ENCODE measurements at places on chromosomes 11 and 22. TPM values are rescaled to one million over a fixed set of nuclear protein-coding genes. Genes with fewer than 3 reads are reported as not detected.

DNA sequence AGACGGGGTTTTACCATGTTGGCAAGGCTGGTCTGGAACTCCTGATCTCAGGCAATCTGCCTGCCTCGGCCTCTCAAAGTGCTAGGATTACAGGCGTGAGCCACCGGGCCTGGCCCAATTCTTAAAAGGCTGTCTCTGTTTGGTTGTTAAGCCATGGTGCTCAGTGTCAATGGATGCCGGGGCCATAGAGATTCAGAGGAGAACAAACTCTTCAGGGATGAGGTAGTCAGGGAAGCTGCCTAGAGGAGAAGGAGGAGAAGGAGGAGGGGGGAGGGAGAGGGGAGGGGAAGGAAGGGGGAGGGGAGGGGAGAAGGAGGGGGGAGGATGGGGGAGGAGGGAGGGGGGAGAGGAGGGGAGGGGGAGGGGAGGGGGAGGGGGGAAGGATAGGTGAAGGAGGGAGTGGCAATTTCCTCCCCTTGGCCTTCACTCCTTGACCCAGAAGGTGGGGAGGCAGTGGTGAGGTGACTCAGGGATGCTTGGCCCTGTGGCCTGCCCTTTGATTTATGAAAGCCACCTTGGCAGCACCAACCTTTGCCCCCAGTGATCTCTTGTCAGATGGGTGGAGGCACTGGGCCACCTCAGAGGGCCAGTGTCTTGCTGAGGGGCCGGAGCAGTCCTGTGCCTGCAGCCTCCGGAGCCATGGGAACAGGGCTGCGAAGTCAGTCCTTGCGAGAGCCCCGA, at the start of gene C11orf86:
TSS of gene C11orf86 (plus strand) at position 581 of the 681 bp plus-strand sequence. CDS start at position 640, 59 bp downstream.
- DNase-seq, result no peak

GRCh38 chr11:35796562-35796961, 134.0 kb downstream of the TRIM44 start:
- DNase-seq, result no peak

- no peak for DNase-seq
Observed at GRCh38 chr11:78050964-78051831, 12.5 kb upstream of the THRSP start.

DNA sequence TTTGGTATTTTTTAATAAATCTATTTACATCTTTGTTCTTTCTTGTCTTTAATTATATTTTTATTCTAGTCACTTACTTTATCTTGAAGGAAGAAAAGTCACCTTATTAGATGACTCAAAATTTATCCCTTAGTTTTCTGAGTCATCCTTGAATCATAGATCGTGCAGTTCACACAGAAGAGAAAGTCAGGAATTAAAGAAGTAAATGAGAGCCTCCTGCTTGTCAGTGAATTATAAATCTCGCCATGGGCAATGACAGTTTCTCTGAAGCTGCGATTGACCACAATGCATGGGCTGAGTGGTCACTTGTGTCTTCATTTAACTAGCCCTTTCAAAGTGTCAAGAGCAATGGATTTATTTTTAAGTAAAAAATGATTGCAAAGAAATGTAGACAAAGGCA, 91.2 kb downstream of the LUZP2 start:
- DNase-seq, result no peak

DNA sequence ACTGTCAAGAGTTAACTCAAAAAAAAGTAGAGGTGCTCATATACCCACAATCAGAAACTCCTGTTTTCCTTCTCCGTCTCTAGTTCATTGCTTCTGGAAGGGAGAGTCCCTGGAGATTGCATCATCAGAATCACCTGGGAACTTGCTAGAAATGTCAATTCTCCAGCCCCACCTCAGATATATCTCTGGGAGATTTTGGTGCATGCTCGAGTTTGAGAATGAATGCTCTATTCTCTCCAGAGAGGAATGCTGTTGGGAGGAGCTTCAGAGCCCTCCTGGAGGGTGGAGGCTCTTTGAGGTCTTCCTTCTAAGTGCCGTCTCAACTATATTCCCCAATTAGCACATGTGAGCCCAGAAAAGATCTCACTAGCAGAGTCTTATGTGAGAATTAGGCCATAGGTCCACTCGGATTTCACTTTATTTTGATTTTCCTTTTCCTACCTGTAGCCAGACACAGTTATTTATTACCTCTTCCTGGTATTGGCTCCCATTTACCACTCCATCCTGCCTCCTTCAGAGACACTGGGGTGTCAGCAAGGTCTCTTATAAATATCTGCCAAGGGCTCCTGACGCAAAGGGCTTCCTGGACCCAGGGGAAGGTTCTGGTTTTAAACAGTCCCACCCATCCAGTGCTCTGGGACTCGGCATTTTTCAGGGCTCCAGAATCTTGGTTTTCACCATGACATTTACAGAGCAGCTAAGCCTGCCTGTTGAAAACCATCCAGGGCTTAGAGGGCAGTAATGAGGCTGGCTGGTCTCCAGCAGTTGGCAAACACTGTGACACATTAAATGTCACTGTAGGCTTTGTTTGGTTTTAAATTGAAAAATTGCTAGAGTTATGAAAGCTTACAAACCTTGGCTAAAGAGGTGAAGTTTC, 136.2 kb downstream of the CD44 start:
- no peak for DNase-seq

GRCh38 chr11:9089636-9090035, 1.8 kb downstream of the SCUBE2 start:
- no peak for DNase-seq

DNA sequence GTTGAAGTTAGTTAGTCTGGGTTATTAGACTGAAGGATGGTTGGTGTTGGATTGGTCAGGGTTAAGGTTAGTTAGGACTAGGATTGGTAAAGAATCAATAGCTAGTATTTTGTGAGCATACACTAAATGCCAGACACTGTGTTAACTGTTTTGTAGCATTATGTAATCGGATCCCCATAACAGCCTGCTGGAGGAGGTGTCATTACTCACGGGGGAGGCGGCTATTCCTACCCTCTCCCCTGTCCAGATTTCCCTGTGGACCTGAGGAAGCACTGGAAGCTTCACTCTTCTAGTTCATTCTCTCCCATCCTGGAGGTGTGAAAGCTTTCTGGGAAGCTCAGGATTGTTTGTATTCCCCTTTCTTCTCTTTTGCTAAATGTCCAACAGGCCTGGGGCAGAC, 40.5 kb upstream of the KCNJ11 start:
- DNase-seq, result no peak

- DNase-seq, result no peak
Observed at GRCh38 chr22:20721409-20722218, 52.3 kb upstream of the SERPIND1 start.

GRCh38 chr22:30823015-30823370, 128.3 kb downstream of the OSBP2 start:
- DNase-seq, result no peak

DNA sequence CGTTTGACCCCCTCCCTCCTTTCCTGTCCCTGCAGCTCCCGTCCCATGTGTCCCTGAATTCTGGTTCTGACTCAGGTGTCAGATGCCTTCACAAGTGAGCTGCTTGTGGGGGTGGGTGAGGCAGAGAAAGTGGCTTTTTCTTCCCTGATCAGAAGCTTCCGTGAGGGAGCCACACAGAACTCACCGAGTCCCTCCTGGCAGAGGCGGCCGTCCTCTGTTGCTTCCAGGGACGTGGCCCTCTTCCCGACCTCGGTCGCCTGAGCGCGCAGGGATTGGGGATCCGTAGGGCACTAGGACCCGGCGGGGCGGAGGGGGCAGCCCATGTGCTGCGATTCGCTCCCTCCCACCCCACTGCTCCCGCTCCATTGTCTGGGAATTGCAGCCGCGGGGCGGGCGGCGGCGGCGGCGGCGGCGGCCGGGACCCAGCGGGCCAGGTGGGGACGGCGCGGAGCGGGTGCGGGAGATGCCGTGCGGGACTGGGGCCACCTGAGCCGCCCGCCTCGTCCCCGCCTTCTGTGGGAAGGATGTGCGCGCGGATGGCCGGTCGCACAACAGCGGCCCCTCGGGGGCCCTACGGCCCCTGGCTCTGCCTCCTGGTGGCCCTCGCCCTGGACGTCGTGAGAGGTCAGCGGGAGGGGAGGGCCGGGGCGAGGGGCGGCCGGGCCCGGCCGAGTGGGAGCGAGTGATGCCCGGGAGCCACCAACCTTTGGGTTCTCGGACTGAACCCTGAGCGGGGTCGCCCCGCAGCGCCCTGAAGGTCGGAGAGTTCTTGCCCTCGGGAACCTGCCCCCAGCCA, at the start of gene TMEM132A:
TSS of gene TMEM132A (plus strand) at position 351 of the 796 bp plus-strand sequence. CDS start at position 525, 174 bp downstream.
- no peak for DNase-seq

- no peak for DNase-seq
Observed at GRCh38 chr22:42287174-42287890, 16.9 kb upstream of the TCF20 start.

GRCh38 chr11:88594274-88594950, 256.9 kb upstream of the CTSC start:
- DNase-seq, result no peak

GRCh38 chr11:48043991-48044512, 63.7 kb downstream of the PTPRJ start:
- DNase-seq, result no peak

DNA sequence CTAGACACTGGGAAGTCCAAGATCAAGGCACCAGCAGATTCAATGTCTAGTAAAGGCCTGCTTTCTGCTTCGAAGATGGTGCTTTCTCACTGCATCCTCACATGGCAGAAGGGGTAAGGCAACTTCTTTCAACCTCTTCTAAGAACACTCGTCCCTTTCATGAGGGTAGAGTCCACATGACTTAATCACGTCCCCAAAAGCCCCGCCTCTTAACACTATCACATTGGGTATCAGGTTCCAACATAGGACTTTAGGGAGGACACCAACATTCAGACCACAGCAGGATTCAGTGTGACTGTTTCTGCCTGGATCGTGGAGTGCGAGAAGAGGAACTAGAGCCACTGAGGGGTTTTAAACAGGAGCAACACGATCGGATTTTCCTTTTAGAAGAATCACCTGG, 3.7 kb upstream of the TIRAP start:
- no peak for DNase-seq

- DNase-seq, result no peak
Observed at GRCh38 chr11:66938582-66939135, 19.5 kb downstream of the PC start.

DNA sequence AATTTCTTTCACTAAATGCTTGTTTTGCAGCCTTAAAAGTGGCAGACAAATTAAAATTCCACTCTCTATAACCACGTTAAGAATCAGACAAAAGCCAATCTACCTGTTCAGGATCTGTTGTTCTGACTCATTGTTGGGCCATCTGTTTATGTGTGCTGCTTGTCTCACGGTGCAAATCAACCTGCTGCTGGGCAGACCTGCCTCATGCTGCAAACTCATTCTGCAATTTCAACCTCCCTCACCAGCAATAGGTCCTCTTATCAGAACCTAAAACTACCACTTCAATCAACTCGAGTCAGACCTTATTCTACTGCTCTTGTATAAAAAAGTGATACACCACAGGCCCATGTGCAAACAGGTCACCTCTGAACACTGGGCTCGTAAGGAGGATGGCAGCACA, 75.1 kb downstream of the LARGE2 start:
- DNase-seq, result no peak

DNA sequence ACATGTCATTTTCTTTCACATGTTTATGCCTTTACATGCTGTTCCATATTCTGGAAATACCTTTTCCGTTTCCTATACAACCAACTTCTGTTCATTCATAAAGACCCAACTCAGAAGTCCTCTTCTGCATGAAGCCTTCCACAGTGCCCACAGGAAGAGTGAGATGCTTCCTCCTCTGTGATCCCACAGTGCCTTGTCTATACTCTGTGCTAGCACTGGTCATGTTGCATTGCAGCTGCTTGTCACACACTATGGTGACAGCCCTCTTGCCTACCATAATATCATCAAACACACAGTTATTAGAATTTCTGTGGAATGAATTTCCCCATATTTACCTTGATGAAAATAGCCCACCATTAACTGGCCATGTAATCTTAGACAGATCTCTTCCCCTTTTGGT, 8.9 kb downstream of the PARVA start:
- no peak for DNase-seq

- no peak for DNase-seq
Observed at GRCh38 chr11:28384418-28384817, 276.2 kb downstream of the METTL15 start.

- DNase-seq, result no peak
Observed at GRCh38 chr11:59582006-59582405, 33.6 kb downstream of the OSBP start.

Gene C11orf42
- not detected for total RNA-seq

Gene EHBP1L1
- total RNA-seq, result 144 TPM

Gene CHRDL2
- total RNA-seq, result not detected

Gene C11orf21
- total RNA-seq, result 7.8 TPM

Gene PATE4
- total RNA-seq, result not detected

Gene MAPK8IP2
- total RNA-seq, result 0.54 TPM

Gene MMP11
- total RNA-seq, result 0.32 TPM

Gene CNTF
- 5.9 TPM for total RNA-seq

Gene DYNC2H1
- 2.2 TPM for total RNA-seq

Gene GNG3
- not detected for total RNA-seq

Gene APOBEC3A
- total RNA-seq, result not detected
